ENCODE measurements at places on chromosomes 11 and 22.

DNA sequence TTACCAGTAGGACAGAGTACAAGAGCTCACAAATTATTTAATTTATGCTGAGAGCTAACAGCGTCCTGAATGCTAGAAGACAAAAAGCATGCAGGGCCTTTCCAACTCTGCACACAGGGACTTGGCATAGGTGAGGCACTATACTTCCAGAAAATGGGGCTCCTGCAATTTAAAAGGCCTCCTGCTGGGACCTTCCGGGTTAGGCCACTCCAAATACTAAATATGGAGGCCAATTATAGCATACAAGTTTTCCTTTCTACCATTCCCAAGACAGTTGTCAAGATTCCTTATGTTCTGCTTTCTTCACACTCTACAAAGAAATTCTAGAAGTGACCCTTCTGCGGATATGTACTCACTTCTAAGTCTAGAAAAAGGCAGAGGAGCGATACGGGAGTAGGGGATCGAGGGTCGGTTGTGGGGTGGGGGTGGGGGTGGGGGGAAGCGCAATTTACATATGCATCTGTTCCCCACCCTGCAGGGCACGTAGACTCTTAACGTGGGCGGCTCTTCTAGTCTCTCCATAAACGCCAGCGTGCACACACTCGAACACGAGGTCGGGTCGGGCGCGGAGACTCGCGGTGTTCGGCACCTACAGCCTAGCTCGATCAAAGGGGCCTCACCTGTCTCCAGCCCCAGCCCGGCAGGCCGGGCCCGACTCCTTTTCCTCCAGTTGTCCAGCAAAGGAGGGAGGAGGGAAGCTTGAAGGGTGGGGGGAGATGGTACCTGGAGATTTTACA lies 728 bp downstream of the DCUN1D5 start:
- H3K27ac ChIP-seq, result peak overlapping the region; percentile 68
- peak overlapping the region; percentile 64 for H3K4me3 ChIP-seq
- peak; percentile 41 for DNase-seq

DNA sequence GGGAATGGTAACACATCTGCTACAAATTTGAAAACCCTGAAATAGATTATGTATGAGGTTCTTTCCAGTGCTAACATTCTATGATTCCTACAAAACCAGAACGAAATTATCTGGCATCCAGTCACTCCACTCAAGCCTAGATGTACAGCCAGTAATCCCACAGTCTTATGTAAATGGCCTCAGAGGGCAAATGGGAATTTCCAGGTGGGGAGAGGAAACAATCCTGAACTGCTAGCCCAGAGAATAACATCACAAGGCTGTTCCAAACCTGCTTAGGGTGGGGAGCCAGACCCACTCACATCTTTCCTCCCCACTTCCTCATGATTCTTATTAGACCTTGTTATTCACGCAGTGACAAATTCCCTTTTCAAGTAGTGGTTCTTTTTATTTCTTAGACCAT lies 3.5 kb downstream of the FIBIN start:
- no peaks in the 10 kb centered on the region for H3K27me3 ChIP-seq
- no peaks in the 10 kb centered on the region for H3K36me3 ChIP-seq
- H3K4me3 ChIP-seq, result no peak overlapping the region
- no peak for DNase-seq

- H3K4me3 ChIP-seq, result no peak overlapping the region
- H3K36me3 ChIP-seq, result no peaks in the 10 kb centered on the region
- no peak for DNase-seq
- no peaks in the 10 kb centered on the region for H3K4me1 ChIP-seq
- peaks cover 50% of the 10 kb centered on the region for H3K27me3 ChIP-seq
Observed at GRCh38 chr11:68966894-68967780, 13.6 kb downstream of the MRGPRD start.

GRCh38 chr11:10019906-10020682 lies 273.9 kb downstream of the SBF2 start:
- H3K27me3 ChIP-seq, result no peaks in the 10 kb centered on the region
- no peak for DNase-seq
- peaks cover 7% of the 10 kb centered on the region for H3K4me1 ChIP-seq
- no peak overlapping the region for H3K27ac ChIP-seq
- H3K36me3 ChIP-seq, result no peaks in the 10 kb centered on the region

GRCh38 chr11:133705074-133705648 lies 140.2 kb downstream of the SPATA19 start:
- no peaks in the 10 kb centered on the region for H3K27me3 ChIP-seq
- no peak overlapping the region for H3K27ac ChIP-seq
- DNase-seq, result no peak

DNA sequence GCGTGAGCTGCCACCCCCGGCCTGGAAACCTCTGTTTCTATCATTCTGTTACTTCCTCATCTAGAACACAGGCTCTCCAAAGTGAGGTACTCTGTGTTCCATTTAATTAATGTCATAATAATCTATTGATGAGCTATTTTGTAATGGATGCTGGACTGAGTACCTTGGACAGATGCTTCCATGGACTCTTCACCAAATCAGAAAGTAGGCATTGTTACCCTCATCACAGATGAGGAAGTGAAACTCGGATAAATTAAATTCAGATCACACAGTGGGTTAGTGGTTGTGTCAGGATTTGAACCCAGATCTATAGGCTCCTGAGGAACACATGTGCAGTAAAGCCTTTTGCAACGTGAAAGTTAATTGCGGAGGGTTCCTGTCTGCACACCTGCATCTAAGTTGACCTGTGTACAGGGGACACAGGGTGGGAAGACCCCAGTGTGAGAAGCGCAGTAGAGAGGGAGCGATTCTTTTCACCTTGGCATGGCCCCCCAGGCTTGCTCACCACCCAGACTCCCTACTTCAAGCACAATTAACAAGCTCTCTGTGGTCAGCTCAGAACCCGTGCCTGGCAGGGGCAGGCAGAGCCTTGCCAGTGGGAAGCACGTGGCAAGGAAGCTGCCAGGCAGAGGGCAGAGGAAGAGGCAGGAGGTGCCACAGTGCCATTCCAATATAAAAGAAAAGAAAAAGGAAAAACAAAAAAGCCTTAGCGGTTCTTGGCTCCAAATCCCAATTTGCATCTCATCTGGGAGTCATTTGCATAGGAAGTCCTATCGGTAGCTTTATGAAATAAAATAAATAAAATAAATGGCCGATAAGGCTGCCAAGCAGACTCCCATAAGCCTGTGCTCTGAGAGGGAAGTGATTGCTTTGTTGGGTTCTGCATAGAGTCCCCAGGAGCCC lies 239.3 kb downstream of the GRIK4 start:
- no peak overlapping the region for H3K27ac ChIP-seq
- no peaks in the 10 kb centered on the region for H3K4me1 ChIP-seq
- H3K27me3 ChIP-seq, result peaks cover 16% of the 10 kb centered on the region
- no peaks in the 10 kb centered on the region for H3K36me3 ChIP-seq
